ENCODE measurements at places on chromosomes 7 and 10.

DNA sequence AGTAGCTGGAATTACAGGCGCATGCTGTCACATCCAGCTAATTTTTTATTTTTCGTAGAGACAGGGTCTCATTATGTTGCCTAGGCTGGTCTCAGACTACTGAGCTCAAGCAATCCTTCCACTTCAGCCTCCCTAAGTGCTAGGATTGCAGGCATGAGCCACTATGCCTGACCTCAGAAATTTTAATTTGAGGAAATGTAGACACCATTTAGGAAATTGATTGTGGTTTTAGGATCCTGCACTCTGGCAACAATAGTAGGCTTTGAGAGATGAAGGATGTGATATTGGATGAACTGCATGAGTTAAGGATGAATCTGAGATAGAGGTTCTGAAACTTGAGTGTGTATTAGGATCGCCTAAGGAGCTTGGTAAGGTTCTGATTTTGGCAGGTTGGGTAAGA lies 66.5 kb downstream of the PPP1R9A start:
- no peak for DNase-seq

DNA sequence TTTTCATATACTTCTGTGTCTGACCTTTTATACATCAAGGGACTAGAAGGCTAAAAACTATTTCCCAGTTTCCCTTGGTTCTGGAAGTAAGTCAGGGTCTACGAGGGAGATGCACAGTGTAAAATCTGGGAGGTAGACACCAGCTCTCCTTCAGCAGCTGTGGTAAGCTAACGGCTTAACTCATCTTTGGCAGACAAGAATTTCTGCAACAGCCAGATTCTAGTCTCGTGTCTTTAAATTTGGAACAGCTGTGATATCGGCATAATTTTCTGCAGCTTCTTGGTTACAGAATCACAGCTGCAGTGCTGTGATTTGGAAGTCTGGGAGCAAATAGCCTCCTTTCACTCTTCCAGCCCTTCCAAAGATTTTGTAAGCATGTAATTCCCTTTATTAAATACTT lies 37.4 kb upstream of the ABCB4 start:
- no peak for DNase-seq

DNA sequence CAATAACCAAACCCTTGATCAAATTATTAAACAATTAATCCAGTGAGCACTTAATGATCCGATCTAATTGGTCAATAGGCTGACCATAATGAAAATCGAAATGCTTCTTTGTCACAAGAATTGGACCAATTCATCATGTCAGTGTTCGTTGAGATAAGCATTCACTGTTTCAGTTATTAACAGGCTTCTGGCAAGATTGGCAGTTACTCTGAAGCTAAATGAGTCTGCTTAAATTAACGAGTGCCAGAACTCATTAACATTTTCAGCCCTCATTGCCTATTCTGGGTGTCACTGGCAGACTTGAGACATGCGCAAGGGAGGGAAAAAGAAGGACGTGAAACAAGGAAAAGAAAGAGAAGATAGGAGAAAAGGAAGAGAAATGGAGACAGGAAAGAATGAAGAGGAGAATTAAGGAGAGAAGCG lies 30.7 kb upstream of the SLC26A3 start:
- no peak for DNase-seq

- DNase-seq = no peak
These were observed 13.5 kb downstream of the EPHB6 start for GRCh38 chr7:142868188-142868985.

GRCh38 chr7:95246831-95247370 lies 77.4 kb downstream of the PON1 start:
- peak; percentile 59 for DNase-seq

DNA sequence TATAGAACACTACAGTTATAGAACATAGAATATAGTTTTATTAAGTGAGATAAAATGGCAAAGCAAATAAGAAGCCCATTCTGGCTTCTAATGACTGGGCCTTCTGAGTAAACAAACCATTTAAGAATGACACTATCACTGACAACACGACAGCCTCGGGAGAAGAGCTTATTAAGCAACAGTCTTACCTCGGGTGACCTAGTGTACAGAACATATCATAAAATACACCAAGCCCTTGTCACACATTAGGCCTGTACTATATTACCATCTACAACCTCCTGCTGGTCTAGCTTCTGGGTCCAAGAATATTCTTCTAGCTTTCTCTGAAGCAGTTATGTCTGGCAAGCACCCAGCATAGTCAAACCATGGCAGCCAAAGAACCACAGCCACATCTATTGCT lies 32.0 kb downstream of the CCDC186 start:
- no peak for DNase-seq

GRCh38 chr7:139036901-139037300 lies 1.1 kb upstream of the ZC3HAV1L start:
- no peak for DNase-seq

- no peak for DNase-seq
These were observed 339.2 kb upstream of the PODXL start for GRCh38 chr7:131895541-131896164.

DNA sequence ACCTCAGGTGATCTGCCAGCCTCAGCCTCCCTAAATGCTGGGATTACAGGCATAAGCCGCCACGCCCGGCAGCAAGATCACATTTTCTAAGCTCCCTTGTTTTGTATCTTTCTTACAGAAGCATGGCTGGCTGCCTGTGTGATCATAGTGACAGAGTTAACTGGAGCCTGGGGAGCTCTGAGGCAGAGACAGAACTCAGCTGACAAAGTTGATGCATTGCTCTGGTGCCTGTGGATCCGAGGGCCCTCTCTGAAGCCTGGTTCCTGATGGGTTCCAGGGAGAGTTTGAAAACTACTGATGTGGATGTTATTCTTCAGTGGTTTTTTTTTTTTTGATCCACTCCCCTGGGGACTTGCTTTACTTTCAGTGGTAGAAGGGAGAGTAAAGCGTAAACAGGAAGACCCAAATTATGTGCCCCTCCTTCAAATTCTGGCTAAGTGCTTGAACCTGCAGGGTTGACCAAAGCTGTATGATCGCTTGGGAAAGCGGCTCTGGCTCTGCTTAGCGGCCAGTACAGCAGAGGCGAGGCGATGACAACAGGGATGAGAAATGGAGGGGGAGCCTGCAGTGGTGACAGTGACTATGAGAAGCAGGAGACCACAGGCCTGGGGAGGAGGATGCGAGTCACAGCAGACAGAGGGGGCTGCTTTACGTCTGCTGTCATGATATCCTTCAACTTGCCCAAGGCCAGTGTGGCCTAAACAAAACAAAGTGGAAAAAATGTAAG lies 6.8 kb upstream of the EFCAB10 start:
- no peak for DNase-seq
